ENCODE measurements at places on chromosomes 5 and 9. TPM values are rescaled to one million over a fixed set of nuclear protein-coding genes. Genes with fewer than 3 reads are reported as not detected.
A peak's percentile ranks its signal among the peaks of the same experiment; 100 is the strongest.

DNA sequence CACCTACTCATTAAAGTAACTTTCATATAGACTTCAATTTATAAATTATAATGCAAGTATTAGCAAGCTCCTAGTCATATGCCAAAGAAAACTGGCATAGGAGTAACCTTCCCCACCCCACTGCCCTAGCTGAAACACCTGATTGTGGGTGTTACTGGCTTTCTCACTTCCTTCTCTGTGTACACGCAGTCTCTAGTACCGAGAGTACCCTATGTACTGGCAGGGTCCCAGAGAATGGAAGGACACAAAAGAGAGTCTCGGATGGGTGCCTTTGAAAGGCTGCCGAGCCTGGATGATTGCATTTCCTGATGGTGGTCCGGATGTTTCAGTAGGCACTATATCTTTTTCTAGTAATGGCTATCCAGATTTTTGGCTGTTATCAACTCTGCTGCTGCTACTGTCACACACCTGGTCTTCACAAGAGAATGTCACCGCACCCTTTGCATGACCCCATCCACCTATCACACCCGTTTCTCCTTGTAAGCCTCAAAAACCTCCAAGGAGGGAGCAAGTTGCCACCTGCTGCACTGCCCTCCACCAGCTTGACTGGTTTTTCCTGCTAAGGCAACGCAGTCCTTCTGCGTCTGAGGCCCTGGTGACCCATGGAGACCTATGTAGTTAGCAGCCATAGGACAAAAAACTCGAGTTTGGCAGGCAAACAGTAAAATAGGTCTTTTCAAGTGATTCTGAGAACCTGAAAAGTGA, 53.8 kb upstream of the CLINT1 start:
- H3K27me3 ChIP-seq = no peaks in the 10 kb centered on the region
- no peak overlapping the region for H3K27ac ChIP-seq
- DNase-seq = no peak
- H3K4me1 ChIP-seq = 0 out of 2 replicates have a peak, but pooled peaks cover 3% of the 10 kb centered on the region
- no peak overlapping the region for H3K4me3 ChIP-seq

DNA sequence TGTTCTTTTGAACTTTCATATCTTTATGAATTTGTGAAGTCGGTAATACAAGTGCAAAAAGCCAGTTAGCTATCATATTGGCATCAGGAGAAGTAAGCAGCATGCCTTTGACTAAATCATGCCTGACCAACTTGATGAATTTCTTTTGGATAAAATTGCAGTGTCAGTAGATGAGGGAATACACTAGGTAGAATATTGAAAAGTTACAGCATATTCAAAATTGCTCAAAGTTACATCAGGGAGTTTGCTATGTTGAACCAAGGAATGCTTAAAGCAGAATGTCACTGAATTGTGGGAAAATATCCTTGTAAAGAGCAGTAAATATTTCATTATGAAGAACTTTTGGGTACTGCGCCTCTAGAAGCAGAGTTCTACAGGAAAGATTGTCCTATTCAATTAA, 87.1 kb upstream of the TLX3 start:
- no peaks in the 10 kb centered on the region for H3K4me1 ChIP-seq
- no peak overlapping the region for H3K4me3 ChIP-seq
- no peak for DNase-seq
- no peaks in the 10 kb centered on the region for H3K36me3 ChIP-seq
- no peak overlapping the region for H3K27ac ChIP-seq

GRCh38 chr9:100324594-100325200, 28.0 kb downstream of the TEX10 start:
- peaks cover 48% of the 10 kb centered on the region for H3K36me3 ChIP-seq
- no peak overlapping the region for H3K27ac ChIP-seq
- DNase-seq = no peak
- no peaks in the 10 kb centered on the region for H3K4me1 ChIP-seq

GRCh38 chr9:137412431-137412830, 10.5 kb downstream of the EXD3 start:
- DNase-seq = no peak
- H3K4me3 ChIP-seq = no peak overlapping the region
- H3K27ac ChIP-seq = peak overlapping the region; percentile 92
- H3K4me1 ChIP-seq = peaks cover 63% of the 10 kb centered on the region

- no peaks in the 10 kb centered on the region for H3K36me3 ChIP-seq
- no peak overlapping the region for H3K4me3 ChIP-seq
- peaks cover 77% of the 10 kb centered on the region for H3K4me1 ChIP-seq
- H3K27me3 ChIP-seq = 0 out of 2 replicates have a peak, but pooled peaks cover 3% of the 10 kb centered on the region
Observed at GRCh38 chr9:126375386-126375785, 48.8 kb downstream of the MVB12B start.

The ANKRD34B gene
- not detected for total RNA-seq

DNA sequence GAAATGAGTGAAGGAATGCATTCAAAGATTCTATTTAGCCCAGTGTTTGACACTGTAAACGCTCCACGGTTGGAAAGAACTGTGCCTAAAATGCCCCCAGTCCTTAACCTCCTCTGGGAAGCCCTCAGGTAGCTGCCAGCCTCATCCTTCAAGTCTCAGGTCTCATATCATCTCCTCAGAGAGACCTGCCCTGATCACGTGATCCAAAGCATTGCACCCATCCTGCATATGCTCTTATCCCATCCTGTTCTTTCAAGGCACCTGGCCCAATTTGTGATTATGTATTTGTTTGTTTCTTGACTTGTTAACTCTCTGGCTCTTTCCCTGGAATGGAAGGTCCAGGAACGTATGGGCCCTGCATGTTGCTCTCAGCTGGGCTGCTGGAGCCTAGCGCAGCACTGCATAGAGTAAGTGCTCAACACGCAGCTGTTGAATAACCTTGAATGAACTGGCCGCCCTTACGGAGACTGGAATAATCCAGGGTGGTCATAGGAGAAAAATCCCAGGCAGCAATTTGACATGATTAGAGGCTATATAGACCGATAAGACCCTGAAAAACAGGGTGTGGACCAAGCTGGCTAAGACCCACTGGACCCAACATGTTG, 8.7 kb downstream of the C1QTNF2 start:
- no peaks in the 10 kb centered on the region for H3K36me3 ChIP-seq
- H3K27ac ChIP-seq = no peak overlapping the region
- no peaks in the 10 kb centered on the region for H3K4me1 ChIP-seq
- DNase-seq = no peak
- H3K27me3 ChIP-seq = no peaks in the 10 kb centered on the region

The OR2V2 gene
- not detected for total RNA-seq

DNA sequence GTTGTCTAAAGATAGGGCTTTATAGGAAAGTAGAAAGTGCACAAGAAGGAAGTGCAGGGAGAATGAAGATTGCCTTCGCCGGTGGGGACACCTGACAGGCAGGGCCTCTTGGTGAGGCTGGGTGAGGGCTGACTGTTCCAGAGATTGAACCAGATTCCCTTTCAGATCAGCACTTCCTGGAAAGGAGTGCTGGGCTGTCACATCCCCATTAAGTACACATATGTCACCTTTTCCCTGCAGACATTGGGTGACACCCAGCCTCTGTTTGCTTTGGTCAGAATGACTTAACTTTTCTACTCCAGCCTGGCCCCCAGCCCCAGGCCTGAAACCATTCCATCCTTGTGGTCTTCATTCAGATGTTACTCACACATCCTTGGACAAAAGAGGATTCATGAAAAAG, 7.4 kb upstream of the SHROOM1 start:
- H3K27me3 ChIP-seq = no peaks in the 10 kb centered on the region
- DNase-seq = no peak
- H3K4me3 ChIP-seq = no peak overlapping the region
- H3K36me3 ChIP-seq = no peaks in the 10 kb centered on the region
- H3K27ac ChIP-seq = no peak overlapping the region

- DNase-seq = no peak
- peaks cover 1% of the 10 kb centered on the region for H3K4me1 ChIP-seq
- no peak overlapping the region for H3K27ac ChIP-seq
Observed at GRCh38 chr9:130060296-130060695, 6.6 kb downstream of the GPR107 start.

- H3K4me1 ChIP-seq = no peaks in the 10 kb centered on the region
- DNase-seq = no peak
- H3K36me3 ChIP-seq = no peaks in the 10 kb centered on the region
Observed at GRCh38 chr5:10975945-10976344, 214.9 kb upstream of the DAP start.

DNA sequence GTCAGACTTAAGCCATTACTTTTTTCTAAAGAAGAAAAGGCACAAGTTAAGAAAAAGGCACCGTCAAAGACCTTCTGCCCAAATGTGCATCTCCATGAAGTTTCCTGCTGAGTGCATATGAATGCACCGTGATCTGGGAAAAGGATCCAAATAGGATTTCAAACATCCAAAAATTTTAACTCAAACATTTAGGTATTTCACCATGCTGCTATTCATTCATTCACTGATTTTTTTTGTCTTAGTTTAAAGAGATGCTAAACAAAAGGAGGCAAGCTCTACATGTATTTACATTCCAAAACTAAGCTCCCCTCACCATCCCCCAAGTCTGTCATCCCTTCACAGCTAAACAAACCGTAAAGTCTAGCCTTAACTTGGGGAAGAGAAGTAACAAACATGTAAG, 291.9 kb downstream of the ARL15 start:
- H3K36me3 ChIP-seq = no peaks in the 10 kb centered on the region
- H3K27ac ChIP-seq = no peak overlapping the region
- H3K4me1 ChIP-seq = peaks cover 3% of the 10 kb centered on the region
- no peak overlapping the region for H3K4me3 ChIP-seq
- no peaks in the 10 kb centered on the region for H3K27me3 ChIP-seq
- peak; percentile 24 for DNase-seq

GRCh38 chr9:82431121-82431520, 442.5 kb downstream of the SPATA31D1 start:
- no peak for DNase-seq
- no peaks in the 10 kb centered on the region for H3K36me3 ChIP-seq
- H3K4me3 ChIP-seq = no peak overlapping the region
- no peaks in the 10 kb centered on the region for H3K27me3 ChIP-seq

DNA sequence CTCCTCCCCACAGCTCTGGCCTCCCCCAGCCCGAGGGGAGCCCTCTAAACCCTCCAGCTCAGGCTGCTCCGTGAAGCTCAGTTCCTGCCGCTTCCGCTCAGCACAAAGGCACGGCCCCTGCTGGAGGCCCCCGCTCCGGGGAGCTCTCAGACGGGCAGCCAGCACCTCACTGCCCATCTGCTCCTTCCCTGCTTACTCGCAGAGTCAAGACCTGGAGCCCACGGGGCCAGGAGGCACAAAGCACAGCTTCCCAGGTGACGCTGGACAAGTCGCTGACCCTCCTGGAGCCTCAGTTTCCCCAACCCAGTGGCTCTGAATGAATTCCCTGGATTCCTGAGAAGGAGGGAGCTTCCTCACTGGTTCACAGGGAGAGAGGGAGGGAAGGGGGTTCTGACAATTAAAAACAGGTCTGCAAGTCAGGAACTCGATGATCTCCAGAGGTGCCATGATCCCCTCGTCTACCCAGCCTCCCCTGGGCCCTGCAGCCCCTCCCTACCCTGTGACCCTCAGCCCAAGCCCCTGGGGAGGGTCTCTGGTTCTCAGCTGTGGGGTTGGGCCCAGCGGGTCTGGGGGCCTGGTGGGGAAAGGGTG, 36.2 kb downstream of the VAV2 start:
- DNase-seq = no peak
- no peak overlapping the region for H3K4me3 ChIP-seq
- peaks cover 45% of the 10 kb centered on the region for H3K4me1 ChIP-seq

GRCh38 chr5:89213573-89213972, 330.6 kb upstream of the MEF2C start:
- no peak overlapping the region for H3K27ac ChIP-seq
- peaks cover 15% of the 10 kb centered on the region for H3K4me1 ChIP-seq

- no peak for DNase-seq
- no peak overlapping the region for H3K4me3 ChIP-seq
- no peaks in the 10 kb centered on the region for H3K27me3 ChIP-seq
- no peak overlapping the region for H3K27ac ChIP-seq
- H3K4me1 ChIP-seq = no peaks in the 10 kb centered on the region
Observed at GRCh38 chr5:109310315-109310714, 99.5 kb downstream of the PJA2 start.

The BHMT gene
- total RNA-seq = not detected

- peaks cover 52% of the 10 kb centered on the region for H3K4me1 ChIP-seq
- peak overlapping the region; percentile 84 for H3K27ac ChIP-seq
- H3K4me3 ChIP-seq = no peak overlapping the region
- no peaks in the 10 kb centered on the region for H3K36me3 ChIP-seq
Observed at GRCh38 chr5:61587125-61587524, 255.1 kb downstream of the ZSWIM6 start.

The SOX30 gene
- total RNA-seq = 5.8 TPM

DNA sequence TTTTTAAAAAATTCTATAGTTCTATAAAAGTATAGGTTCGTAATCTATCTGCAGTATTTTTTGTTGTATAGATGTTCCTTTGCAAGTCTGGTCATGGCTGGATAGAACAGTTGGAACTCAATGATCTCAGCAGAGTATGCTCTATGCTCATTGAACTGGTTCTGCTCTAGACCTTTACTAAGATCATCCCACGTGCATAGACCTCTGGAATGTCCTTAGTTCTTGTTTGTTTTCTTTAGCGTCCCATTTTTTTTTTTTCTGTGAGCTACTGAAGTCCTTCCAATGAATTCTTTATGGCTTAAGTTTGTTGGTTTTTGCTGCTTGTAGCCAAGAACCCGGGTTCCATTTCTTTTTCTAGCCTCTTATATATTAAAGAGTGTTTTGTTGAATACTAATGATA, 3.5 kb downstream of the TMEM38B start:
- no peak overlapping the region for H3K4me3 ChIP-seq
- peaks cover 10% of the 10 kb centered on the region for H3K27me3 ChIP-seq
- DNase-seq = peak; percentile 10
- H3K4me1 ChIP-seq = peaks cover 17% of the 10 kb centered on the region

DNA sequence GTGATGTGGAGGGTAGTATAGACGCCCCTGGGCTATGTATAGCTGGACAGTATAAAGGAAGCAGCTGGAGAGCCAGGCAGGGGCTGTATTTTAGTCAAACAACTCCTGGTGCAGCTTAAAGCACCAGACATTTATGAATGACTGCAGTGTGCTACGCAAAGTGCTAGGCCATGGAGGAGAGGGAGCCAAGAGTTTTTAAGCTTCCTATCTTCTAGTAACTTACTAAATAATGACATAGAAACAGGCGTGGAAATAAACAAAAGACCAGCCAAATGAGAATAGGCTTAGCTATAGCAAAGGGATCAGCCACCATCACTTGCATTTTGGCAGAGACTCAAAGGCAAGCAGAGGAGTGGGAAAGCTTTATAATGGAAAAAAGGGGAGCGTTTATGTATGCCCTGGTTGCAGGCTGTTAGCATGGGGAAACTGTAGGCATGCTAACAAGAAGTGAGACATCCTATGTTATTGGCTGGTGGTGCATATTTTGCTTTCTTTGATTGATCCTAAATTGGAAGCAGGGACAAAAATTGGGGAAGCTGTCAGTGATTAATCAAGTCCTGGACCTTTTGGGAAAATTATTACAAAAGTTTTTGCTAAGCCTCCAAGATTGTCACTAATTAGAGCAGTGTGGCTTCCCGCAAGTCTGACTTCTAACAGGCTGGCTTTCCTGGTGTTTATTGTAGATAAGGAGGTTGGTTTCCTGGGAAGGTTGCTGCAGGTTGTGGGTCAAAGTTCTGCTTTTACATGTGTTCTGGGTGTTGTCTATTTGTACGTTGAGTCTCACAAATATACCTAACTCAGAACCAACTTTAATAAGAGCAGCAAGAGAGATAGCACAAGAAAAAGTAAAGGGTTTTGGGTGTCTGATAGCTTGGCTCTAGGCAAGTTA, 46.6 kb downstream of the RAB3C start:
- H3K27ac ChIP-seq = no peak overlapping the region
- H3K36me3 ChIP-seq = no peaks in the 10 kb centered on the region
- H3K4me3 ChIP-seq = no peak overlapping the region

GRCh38 chr9:903886-904285, 62.4 kb downstream of the DMRT1 start:
- no peaks in the 10 kb centered on the region for H3K36me3 ChIP-seq
- no peak overlapping the region for H3K4me3 ChIP-seq
- no peak for DNase-seq
- no peaks in the 10 kb centered on the region for H3K4me1 ChIP-seq

GRCh38 chr5:136194576-136194975, 1.6 kb upstream of the SMIM32 start:
- H3K27ac ChIP-seq = no peak overlapping the region
- H3K4me1 ChIP-seq = peaks cover 17% of the 10 kb centered on the region
- peaks cover 58% of the 10 kb centered on the region for H3K27me3 ChIP-seq
- H3K4me3 ChIP-seq = no peak overlapping the region
- no peak for DNase-seq
